ENCODE measurements at places on chromosomes 7 and 10. TPM values are rescaled to one million over a fixed set of nuclear protein-coding genes. Genes with fewer than 3 reads are reported as not detected.

The RAPGEF5 gene
- total RNA-seq, result 0.59 TPM

The SEMA4G gene
- 0.31 TPM for total RNA-seq

The CTAGE15 gene
- total RNA-seq, result 0.91 TPM

The GIGYF1 gene
- 49.1 TPM for total RNA-seq

The FRMPD2 gene
- total RNA-seq, result not detected

The EVX1 gene
- not detected for total RNA-seq

The CCDC172 gene
- not detected for total RNA-seq

The PIP gene
- total RNA-seq, result not detected

The AIMP2 gene
- total RNA-seq, result 101 TPM

The ADAM12 gene
- not detected for total RNA-seq

Measured in activated T-helper 1 cell treated with anti-CD3 and anti-CD28 coated beads, Interleukin-12 subunit alpha, Interleukin-12 subunit beta, Interleukin-2, Interleukin-4 antibody, amounts not matched to agents 30 ng/mL and 10 ng/mL and 1 ng/mL, durations not matched to agents 14 hours and 24 hours and 36 hours (primary cell).